Immature natural killer cell (primary cell): ENCODE measurements at places on chromosomes 2 and 18. TPM values are rescaled to one million over a fixed set of nuclear protein-coding genes. Genes with fewer than 3 reads are reported as not detected.

DNA sequence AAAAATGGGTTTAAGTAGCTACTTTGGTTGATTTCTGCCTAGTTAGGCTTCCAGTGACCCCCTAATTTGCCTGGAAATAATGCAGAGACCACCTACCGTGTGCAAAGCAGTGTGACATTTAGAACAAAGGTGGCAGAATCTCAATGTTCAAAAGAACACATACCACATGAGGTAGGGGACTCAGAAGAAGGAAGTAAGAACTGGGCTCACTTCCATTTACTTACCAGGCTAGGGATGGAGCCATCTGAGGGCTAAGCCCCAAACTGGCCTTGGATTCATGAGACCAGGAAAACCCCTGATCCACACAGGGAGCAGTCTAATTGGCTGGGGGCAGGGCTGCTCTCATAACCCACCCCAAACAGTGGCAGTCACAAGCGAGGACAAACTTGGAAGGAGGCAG is 190.7 kb downstream of the NCKAP5 start:
- no peak for DNase-seq
- no peaks in the 10 kb centered on the region for H3K4me1 ChIP-seq
- H3K27ac ChIP-seq = no peak overlapping the region
- peaks cover 1% of the 10 kb centered on the region for H3K27me3 ChIP-seq
- no peaks in the 10 kb centered on the region for H3K36me3 ChIP-seq

Gene MAP3K19
- polyA plus RNA-seq = not detected

Gene LOXHD1
- polyA plus RNA-seq = 0.07 TPM

Gene ANKRD30B
- not detected for polyA plus RNA-seq

DNA sequence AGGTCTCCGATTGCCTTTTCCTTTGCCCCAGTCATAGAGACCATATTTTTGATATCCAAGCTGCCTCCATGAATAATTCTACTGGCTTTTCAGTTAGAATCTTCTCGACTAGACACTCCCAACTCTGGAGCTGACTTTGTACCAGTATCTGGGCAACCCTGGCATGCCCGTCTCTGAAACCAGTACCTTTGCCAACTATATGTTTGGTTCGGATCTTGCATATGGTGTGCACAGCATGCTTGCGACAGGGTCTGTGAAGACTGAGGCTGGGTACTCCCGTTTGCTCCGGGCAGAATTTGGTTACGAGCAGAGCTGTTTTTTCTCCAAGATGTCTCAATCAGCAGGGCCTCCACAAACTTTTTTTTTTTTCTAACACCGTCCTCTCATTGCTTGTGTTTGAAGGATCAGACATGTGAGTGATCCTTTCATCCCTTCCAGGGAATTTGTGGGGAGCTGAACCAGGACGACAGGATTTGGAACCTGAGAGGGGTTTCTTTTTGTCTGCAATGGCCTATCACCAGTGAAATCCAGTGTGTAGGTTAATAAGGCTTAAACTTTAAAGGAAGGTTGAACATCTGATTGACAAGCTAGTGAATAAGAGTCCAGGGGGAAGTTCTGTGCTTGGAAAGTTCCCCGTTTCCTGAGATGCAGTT is 322.3 kb downstream of the MYCN start:
- H3K4me1 ChIP-seq = no peaks in the 10 kb centered on the region
- peaks cover 3% of the 10 kb centered on the region for H3K27me3 ChIP-seq
- H3K36me3 ChIP-seq = no peaks in the 10 kb centered on the region
- H3K4me3 ChIP-seq = no peak overlapping the region
- no peak for DNase-seq

Gene ASAP2
- not detected for polyA plus RNA-seq

DNA sequence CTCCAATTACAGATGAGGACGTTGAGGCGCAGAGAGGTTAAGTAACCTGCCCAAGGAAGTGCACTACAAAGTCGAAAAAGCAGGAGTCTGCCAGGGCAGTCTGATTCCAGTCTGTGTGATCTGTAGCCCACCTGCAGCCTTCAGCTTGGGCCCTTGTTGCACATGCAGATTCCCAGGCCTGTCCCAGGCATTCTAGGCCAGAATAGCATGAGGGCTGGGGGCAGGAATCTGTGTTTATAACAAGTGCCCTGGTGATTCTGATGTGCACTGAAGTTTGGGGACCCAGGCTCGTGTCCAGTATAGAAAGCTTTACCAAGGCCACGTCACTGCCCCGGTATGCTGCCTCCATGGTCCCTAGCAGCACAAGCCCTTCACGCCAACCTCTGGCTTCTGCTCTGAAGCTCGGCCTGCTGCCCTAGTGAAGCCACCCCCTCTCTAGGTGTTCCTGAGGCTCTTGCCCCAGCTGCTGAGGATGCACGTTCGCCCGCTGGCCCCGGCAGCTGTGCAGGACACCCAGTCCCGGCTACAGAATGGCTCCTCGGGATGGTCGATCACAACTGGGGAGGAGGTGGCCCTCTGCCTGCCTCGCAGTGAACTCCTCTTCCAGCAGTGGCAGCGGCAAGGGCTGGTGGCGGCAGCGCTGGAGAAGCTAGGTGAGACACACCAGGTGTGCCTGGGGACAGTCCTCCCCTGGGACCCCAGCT is 4.6 kb downstream of the CHRNG start:
- H3K27ac ChIP-seq = no peak overlapping the region
- DNase-seq = no peak
- no peak overlapping the region for H3K4me3 ChIP-seq
- peaks cover 20% of the 10 kb centered on the region for H3K4me1 ChIP-seq
- H3K36me3 ChIP-seq = no peaks in the 10 kb centered on the region
- peaks cover 2% of the 10 kb centered on the region for H3K27me3 ChIP-seq

Gene DCDC2C
- polyA plus RNA-seq = not detected

Gene SERPINB13
- not detected for polyA plus RNA-seq

GRCh38 chr2:9703701-9704221 is 73.0 kb upstream of the YWHAQ start:
- peak overlapping the region; percentile 99 for H3K27ac ChIP-seq
- H3K4me1 ChIP-seq = peaks cover 83% of the 10 kb centered on the region
- DNase-seq = peak; percentile 63
- H3K36me3 ChIP-seq = peaks cover 5% of the 10 kb centered on the region
- H3K27me3 ChIP-seq = peaks cover 7% of the 10 kb centered on the region

DNA sequence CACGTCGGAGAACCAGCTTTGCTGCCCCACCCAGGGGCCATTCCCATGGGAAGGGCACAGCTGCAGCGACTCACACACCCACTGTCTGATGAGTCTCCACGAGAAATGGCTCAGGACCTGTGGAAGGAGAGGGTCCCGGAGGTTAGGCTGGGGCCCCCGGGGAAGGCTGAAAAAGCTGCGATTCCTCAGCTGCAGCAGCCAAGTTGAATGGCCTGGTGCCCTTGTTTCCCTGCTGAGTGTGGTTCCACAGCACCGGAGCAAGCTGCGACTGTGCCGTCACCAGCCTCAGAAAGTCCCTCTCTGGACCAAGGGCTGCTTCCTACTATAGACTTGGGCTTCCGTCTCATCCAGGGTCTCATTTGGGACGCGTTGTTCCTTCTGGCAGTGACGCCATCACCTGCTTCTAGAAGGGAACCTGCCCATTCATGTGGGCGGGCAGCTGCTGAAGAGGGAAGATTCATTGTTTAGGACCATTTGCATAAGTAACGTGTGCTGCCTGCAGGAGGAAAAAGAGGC is 180.2 kb downstream of the INHBB start:
- no peak overlapping the region for H3K4me3 ChIP-seq
- H3K4me1 ChIP-seq = no peaks in the 10 kb centered on the region
- H3K27ac ChIP-seq = no peak overlapping the region
- DNase-seq = no peak

DNA sequence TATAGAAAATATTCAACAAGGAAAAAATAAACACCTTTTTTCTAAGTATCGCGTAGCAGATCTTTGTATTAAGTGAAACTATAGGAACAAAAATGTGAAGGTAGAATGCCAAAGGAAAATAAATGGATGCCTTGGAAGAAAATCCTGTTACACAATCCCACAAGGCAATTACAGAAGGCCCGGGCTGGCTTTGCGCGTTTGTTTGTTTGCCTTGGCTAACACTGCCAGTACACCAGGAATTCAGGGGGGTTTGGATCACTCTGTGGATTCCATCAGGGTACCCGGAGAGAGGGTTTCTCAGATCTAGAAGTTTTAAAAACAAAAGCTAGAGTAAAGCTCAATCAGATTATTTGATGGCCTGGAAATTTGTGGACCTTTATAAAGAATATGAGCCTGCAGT is 478.3 kb downstream of the FBXO15 start:
- no peaks in the 10 kb centered on the region for H3K36me3 ChIP-seq
- no peak for DNase-seq
- H3K27me3 ChIP-seq = no peaks in the 10 kb centered on the region
- H3K27ac ChIP-seq = no peak overlapping the region
- H3K4me1 ChIP-seq = no peaks in the 10 kb centered on the region

Gene TNS1
- not detected for polyA plus RNA-seq

- H3K4me1 ChIP-seq = peaks cover 41% of the 10 kb centered on the region
- H3K27ac ChIP-seq = peak overlapping the region; percentile 99
- H3K27me3 ChIP-seq = peaks cover 12% of the 10 kb centered on the region
- peak; percentile 40 for DNase-seq
- peaks cover 4% of the 10 kb centered on the region for H3K36me3 ChIP-seq
Observed at GRCh38 chr2:10042301-10043161, 819 bp upstream of the KLF11 start.

Gene DPYSL5
- polyA plus RNA-seq = not detected

DNA sequence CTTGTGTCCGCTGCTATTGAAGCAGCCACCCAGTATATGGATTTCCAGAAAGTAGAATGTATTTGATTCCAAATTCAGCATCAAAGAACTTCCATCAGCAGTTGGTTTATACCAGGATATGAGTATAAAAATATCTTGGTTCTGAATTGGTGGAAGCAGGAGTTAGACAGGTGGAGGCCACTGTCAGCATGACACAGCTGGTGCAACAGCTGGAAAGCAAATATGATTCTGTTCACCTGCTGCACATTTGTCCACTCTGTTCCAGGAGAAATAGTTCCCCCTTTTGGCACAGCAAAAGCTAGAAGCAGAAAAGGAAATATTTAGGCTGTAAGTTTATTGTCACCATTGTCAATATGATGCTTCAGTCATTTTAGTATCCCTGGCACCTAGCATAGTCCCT is 41.2 kb downstream of the KIAA2012 start:
- H3K27ac ChIP-seq = no peak overlapping the region
- peaks cover 3% of the 10 kb centered on the region for H3K27me3 ChIP-seq
- no peaks in the 10 kb centered on the region for H3K4me1 ChIP-seq
- H3K36me3 ChIP-seq = no peaks in the 10 kb centered on the region

Gene GALR1
- polyA plus RNA-seq = not detected

- no peaks in the 10 kb centered on the region for H3K36me3 ChIP-seq
- H3K27ac ChIP-seq = no peak overlapping the region
- no peak overlapping the region for H3K4me3 ChIP-seq
- H3K4me1 ChIP-seq = no peaks in the 10 kb centered on the region
Observed at GRCh38 chr2:45353879-45354278, 257.2 kb downstream of the SRBD1 start.

Gene MC2R
- polyA plus RNA-seq = not detected

GRCh38 chr2:217887841-217888701 is 114.7 kb downstream of the TNS1 start:
- H3K36me3 ChIP-seq = no peaks in the 10 kb centered on the region
- H3K4me3 ChIP-seq = no peak overlapping the region
- H3K27me3 ChIP-seq = peaks cover 7% of the 10 kb centered on the region
- H3K27ac ChIP-seq = no peak overlapping the region
- H3K4me1 ChIP-seq = no peaks in the 10 kb centered on the region

- no peaks in the 10 kb centered on the region for H3K4me1 ChIP-seq
- no peak overlapping the region for H3K27ac ChIP-seq
- no peak for DNase-seq
- H3K36me3 ChIP-seq = peaks cover 3% of the 10 kb centered on the region
Observed at GRCh38 chr2:189726271-189726670, 36.3 kb downstream of the OSGEPL1 start.

Gene GAL3ST2
- polyA plus RNA-seq = not detected

DNA sequence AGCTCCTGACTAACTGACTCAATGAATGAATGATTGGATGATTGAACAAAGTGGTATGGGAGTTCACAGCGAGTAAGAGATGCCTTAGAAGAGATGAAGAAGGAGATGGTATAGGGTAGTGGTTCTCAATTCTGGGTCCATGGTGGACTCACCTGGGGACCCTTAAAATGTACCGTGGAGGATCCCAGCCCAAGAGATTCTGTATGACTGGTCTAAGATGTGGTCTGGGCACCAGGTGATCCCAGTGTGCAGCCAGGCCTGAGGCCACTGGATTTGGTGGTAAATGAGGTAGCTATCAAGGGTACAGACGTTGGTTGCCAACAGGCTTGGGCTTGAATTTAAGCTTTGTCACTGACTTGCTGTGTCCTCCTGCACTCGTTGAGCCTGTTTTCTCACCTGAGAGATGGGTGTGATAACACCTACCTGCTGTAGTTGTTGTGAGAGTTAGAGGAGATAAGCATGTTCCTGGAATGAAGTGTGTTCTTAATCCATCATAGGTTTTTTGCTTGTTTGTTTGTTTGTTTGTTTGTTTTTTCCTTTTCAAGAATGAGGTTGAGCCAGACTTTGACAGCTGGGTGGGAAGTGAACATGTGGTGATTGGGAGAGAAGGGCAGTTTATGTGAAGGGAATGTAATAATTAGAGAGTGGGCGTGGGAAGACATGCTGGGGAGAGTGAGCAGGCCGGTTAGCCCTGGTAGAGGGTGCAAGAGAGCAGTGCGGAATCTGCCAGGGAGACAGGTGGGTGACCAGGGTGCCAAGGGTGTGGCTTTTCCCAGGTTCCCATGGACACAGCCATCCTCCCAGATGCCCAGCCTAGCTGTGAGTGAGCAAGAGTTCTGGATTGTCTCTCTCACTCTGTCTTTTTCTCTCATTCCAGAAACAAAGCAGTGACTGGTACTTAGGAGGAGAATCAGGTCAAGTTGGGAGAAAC is 31.4 kb upstream of the IL1B start:
- no peak for DNase-seq
- peaks cover 10% of the 10 kb centered on the region for H3K4me1 ChIP-seq
- no peak overlapping the region for H3K4me3 ChIP-seq
- H3K27ac ChIP-seq = no peak overlapping the region
- H3K27me3 ChIP-seq = peaks cover 2% of the 10 kb centered on the region
- H3K36me3 ChIP-seq = no peaks in the 10 kb centered on the region

GRCh38 chr18:77113361-77114151 is 19.0 kb downstream of the MBP start:
- peak overlapping the region; percentile 68 for H3K4me3 ChIP-seq
- peaks cover 15% of the 10 kb centered on the region for H3K36me3 ChIP-seq
- no peak for DNase-seq
- peaks cover 17% of the 10 kb centered on the region for H3K27me3 ChIP-seq
- H3K27ac ChIP-seq = peak overlapping the region; percentile 97
- peaks cover 96% of the 10 kb centered on the region for H3K4me1 ChIP-seq

DNA sequence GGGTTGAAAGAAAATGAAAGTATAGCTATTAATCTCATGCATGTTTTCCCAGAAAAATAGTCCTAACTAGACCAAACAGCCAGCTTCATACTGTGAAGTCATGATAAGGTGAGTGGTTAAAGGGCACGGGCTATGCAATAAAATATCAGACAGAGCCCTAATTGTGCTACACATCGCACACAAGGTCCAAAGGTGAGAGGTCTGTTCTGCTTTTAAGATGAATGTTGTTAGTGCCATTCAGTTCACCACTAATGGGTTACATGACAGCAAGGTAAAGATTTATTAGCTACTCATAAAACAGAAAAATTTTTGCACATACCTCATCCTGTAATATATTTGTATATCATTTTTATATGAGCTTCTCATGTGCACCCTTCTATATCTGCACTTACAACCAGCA is 105.0 kb upstream of the STK17B start:
- H3K36me3 ChIP-seq = no peaks in the 10 kb centered on the region
- no peak for DNase-seq
- H3K27ac ChIP-seq = no peak overlapping the region
- peaks cover 2% of the 10 kb centered on the region for H3K27me3 ChIP-seq
